ENCODE measurements at places on chromosomes 2 and 18. TPM values are rescaled to one million over a fixed set of nuclear protein-coding genes. Genes with fewer than 3 reads are reported as not detected.

Gene VSNL1
- not detected for total RNA-seq

Gene SLC11A1
- 1.6 TPM for total RNA-seq

Gene PLA2R1
- not detected for total RNA-seq

Gene METAP1D
- total RNA-seq, result 10.8 TPM

Gene TCF23
- total RNA-seq, result not detected

Gene STAT4
- 0.34 TPM for total RNA-seq

- no peak for DNase-seq
Observed at GRCh38 chr2:230075988-230076631, 7.4 kb upstream of the SLC16A14 start.

DNA sequence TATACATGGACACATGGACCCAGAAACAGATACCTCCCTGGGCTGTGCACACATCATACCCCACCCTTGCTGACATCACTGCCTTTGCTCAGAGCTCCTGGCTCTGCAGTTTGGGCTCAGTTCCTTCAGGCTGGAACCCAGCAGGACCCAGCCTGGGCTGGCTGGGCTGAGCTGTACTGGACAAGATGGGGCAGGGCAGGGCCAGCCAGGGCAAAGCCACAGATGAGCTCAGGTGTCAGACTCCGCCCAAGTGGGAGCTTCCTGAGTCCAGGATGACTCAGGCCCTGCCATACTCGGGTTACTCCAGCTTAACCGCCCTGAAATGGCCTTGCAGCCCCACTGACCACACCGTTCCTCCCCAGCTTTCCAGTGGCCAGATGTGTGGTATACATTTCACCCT lies 284.9 kb downstream of the OSR1 start:
- no peak for DNase-seq

- DNase-seq, result no peak
Observed at GRCh38 chr18:13433685-13434084, 215.1 kb downstream of the LDLRAD4 start.

GRCh38 chr2:28185891-28186290 lies 206.8 kb upstream of the FOSL2 start:
- no peak for DNase-seq

GRCh38 chr2:189702071-189702470 lies 27.6 kb downstream of the ANKAR start:
- DNase-seq, result no peak

DNA sequence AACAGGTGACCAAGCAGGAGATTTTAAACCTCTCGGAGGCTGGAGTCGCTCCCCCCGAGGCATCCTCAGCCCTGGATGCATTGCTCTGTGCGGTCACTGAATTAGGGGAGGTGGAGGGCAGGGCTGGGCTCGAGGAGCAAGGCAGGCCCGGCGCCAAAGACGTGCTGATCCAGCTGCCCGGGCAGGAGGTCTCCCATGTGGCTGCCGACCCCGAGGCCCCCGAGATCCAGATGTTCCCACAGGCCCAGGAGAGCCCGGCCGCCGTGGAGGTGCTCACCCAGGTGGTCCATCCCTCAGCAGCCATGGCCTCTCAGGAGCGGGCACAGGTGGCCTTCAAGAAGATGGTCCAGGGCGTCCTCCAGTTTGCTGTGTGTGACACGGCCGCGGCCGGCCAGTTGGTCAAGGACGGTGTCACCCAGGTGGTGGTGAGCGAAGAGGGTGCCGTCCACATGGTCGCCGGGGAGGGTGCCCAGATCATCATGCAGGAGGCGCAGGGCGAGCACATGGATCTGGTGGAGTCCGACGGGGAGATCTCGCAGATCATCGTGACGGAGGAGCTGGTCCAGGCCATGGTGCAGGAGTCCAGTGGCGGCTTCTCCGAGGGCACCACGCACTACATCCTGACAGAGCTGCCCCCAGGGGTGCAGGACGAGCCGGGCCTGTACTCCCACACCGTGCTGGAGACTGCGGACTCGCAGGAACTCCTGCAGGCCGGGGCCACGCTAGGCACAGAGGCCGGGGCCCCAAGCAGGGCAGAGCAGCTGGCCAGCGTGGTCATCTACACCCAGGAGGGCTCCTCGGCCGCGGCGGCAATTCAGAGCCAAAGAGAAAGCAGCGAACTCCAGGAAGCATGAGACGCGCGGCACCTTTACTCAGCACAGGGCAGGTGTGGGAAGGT lies 145.1 kb downstream of the PTGR3 start:
- DNase-seq, result no peak
